HEK293T (cell line): ENCODE measurements at places on chromosomes 1 and 21.

GRCh38 chr1:114003431-114003830 is 24.2 kb downstream of the OLFML3 start:
- no peak for DNase-seq

GRCh38 chr1:36092798-36093185 is 4.1 kb downstream of the ADPRS start:
- DNase-seq = no peak

GRCh38 chr1:23524716-23525401 is 6.2 kb downstream of the E2F2 start:
- DNase-seq = no peak

- no peak for DNase-seq
These were observed 26.4 kb downstream of the LRRC8D start for GRCh38 chr1:89847191-89847729.

DNA sequence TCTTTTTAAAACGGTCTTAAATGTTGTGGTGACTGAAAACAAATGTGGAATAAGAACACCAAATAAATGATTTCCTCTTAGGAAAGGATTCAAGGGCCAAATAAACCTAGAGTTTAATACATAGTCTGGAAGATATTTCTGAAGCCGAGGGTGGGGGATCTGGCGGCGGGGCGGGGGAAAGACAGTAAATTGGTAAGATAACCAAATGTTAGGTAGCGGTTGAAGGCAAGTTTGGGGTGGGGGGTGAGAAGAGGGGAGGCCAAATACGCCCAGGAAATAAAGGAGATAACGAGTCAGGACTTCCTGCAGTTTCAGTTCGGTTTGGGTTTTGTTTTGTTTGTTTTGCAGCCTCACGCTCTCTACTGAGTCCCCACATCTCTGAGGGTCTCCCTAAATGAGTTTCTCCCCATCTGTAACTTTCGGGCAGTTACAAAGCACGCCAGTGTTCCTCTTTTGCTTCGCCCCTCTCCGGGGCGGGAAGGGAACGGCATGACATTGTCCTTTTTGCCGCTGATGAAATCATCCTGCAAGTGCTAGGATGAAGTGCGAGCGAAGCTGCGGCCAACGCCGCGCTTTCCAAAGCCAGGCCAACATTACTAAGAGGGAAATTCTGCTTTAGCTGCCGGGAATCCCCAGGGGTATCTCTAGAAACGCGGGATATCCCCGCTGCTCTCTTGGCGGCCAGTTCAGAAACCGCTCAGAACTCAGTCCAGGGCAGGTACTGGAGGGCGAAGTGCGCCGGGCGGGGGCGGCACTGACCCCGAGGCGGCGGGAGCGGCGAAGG is 844 bp downstream of the NIBAN1 start:
- peak; percentile 56 for DNase-seq

DNA sequence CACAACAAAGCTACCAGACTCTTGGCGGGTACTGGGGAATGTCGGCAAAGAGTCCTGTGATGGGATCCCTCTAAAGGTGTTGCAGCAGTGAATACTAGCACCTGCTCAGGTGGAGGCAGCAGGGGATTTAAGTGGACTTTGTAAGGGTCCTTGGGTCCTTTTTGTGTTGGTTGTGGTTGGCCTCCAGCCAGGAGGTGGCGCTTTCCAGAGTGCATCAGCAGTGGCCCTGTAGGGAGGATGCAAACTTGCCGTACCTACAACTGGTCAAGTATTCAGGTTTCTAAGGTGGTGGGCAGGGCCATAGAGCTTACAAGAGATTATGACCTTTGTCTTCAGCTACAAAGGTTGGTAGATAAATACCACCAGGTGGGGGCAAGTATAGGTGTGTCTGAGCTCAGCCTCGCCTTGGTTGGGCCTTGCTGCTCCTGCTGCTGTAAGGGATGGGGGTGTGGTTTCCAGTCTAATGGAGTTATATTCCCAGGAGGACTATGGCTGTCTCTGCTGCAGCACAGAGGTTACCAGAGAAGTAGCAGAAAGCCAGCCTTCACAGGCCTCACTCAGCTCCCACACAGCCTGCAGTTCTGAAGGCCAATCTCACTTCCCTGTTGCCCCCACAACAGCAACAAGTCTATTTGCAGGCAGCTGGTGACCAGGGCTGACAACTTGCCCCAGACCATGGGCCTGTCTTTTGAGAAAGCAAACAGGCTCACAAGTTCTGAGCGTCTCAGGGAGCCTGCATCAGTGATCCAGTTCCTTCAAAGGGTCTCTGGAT is 7.3 kb downstream of the OR2M5 start:
- DNase-seq = no peak

DNA sequence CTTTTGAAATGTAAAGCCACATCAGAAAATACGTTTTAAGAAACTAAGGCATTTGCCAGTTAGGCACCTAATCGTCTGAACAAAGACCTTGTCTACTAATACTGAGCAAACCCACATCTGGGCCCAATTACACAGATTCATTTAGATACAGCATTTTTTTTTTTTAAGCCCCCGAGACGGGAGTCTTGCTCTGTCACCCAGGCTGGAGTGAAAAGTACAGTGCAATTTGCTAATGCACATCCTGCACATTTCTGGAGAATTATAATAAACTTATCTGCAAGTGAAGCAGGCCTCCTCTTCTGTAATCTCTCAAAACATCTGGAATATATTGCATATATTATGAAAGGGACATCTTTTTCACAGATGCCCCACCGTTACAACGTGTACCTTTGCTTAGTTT is 3.3 kb downstream of the RSRP1 start:
- DNase-seq = no peak

DNA sequence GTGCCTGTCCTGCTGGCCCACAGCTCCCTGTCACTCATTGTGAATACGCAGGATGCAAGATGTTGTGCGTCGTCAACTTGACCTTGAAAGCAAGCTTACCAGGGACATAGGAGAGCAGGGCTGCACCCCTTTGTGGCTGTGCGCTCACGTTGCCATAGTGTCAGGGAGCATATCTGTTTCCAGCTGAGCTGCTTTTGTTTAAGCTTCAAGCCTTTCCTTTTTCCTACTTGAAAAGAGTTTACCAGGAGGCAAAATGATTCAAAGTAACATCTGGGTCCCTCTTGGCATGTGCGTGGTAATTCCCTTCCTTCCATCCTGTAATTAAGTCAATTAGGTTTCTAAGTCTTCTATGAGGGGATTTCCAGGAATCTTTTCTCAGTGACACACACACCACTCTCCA is 537.1 kb downstream of the AJAP1 start:
- DNase-seq = no peak

- DNase-seq = no peak
These were observed 4.9 kb upstream of the S100A8 start for GRCh38 chr1:153395776-153396175.

DNA sequence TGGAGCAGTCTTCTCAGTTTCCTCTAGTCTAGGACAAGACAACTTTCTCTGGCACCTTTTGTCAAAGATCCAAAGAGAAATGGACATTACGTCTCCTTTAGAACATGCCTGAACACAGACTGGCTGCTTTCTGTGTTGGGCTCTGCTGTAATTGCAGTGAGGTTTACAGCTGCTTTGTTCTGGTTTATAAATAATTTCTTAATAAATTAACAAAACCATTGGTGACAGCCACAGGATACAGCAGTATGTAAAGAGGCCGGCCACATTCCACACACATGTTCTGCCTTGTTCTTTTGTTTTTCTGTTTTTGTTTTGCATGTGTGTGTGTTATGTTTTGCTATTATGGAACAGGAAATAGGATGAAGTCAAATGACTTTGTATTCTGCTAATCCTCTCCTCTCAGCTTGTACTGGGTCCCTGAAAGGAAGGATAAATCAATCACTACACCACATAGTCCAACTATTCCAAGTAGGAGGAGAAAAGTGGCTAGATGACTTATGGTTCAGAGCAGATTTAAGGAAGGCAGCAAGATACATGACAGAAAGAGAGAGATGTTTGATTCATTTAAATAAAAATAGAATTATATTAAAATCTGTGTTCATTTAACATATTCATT is 161.5 kb upstream of the ESRRG start:
- DNase-seq = no peak

DNA sequence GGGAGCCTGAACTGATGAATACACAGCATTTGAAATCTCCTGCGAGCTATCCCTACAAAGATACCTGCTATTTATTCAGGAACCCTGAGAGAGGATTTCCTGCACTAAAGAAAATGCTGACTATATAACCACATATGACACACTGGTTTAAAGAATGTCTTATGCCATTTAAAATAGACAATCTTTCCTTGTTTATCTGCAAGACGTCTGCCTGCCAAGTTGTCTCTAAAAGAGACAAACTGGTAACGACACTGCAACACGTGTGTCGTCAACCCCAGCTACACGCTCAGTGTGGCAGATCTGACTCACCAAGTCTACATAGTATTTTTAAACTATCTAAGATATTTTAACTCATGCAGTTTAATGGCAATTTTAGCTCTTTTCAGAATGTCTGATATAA is 42.7 kb downstream of the APP start:
- DNase-seq = no peak

DNA sequence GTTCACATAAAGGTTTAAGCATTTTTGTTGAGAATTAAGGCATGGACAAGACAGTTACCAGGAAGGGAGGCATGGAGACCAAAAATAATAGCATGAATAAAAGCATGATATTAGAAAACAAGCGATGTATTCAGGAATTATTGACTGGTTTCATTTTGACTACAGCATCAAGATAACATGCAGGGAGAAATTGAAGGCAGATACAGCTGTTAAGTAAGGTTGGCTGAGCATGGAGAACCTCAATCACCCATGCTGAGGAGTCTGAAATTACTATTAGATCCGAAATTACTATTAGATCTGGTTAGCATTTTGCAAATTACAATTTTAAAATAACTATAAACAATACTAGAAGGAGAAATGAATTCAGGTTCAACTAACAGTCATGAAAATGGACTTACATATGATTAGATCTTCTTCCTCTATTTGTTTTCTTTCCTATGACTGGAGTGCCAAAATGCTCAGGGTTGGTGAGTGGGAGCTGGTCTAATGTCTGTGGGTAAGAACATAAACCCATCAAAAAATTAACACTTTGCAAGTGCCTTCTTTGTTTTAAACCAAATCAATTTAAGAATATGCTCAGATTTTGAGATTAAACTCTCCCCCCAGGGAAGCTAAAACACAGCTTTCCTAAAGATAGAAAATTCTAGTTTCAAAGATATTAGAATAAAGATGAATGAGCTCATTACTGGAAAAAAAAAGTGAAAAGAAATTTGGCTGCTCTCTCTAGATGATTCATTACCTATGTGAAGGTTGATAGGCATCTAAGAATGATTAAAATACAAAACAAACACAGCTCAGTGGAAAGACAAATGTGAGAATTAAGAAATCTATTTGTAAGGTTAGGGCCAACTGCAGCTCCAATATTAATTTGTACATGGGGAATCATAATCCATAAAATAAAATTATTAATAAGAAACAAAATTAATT is 81.7 kb downstream of the ARID4B start:
- DNase-seq = no peak

- no peak for DNase-seq
These were observed 43.6 kb downstream of the TBX15 start for GRCh38 chr1:118944546-118944945.

GRCh38 chr21:36423771-36424433 is 38.7 kb downstream of the CHAF1B start:
- DNase-seq = no peak

DNA sequence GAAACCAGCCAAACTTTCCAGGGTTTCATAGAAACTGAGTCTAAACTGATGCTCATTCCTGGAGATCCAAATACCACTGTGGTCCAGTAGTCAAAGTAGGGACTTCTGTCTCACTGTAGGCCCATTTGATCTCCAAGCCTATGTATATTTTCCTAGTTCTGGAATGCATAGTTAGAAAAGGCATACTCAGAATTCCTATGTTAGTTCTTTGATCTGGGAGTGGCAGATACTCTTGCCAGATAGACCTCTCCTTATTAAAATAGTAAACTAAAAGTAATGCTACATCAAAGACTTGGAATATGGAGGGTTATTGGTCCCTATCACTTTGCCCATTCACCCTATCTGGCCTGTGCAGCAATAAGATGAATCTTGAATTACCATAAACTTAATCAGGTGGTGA is 10.4 kb upstream of the SGIP1 start:
- DNase-seq = no peak

GRCh38 chr1:153466908-153467307 is 6.5 kb upstream of the S100A7 start:
- DNase-seq = no peak
